ENCODE measurements at places on chromosomes 5 and 9.

GRCh38 chr5:56898213-56898612 is 11.2 kb upstream of the SETD9 start:
- no peak for DNase-seq

- DNase-seq: no peak
These were observed 108.9 kb upstream of the LHFPL2 start for GRCh38 chr5:78757269-78758053.

DNA sequence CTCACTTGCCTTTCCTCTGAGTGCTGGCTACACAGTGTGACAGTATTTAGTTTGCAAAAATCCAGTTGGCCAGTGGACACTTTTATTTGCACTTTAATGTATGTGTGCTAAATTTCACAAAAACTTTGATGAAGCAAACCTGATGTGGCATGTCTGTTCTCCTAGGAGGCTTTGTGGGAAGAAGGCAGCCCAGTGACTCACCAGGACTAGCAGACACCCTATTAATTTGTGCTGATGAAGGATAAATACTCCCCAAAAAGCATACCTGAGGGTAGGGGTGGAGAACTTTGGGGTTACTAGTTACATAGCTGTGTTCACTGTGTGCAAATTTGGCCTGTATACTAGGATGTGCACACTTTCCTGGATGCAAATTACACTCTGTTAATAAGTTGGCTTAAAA is 39.3 kb upstream of the IPPK start:
- peak; percentile 69 for DNase-seq

- DNase-seq: no peak
These were observed 332.6 kb upstream of the PDE4D start for GRCh38 chr5:60226128-60226527.

GRCh38 chr5:113794981-113795380 is 281.5 kb downstream of the YTHDC2 start:
- no peak for DNase-seq

DNA sequence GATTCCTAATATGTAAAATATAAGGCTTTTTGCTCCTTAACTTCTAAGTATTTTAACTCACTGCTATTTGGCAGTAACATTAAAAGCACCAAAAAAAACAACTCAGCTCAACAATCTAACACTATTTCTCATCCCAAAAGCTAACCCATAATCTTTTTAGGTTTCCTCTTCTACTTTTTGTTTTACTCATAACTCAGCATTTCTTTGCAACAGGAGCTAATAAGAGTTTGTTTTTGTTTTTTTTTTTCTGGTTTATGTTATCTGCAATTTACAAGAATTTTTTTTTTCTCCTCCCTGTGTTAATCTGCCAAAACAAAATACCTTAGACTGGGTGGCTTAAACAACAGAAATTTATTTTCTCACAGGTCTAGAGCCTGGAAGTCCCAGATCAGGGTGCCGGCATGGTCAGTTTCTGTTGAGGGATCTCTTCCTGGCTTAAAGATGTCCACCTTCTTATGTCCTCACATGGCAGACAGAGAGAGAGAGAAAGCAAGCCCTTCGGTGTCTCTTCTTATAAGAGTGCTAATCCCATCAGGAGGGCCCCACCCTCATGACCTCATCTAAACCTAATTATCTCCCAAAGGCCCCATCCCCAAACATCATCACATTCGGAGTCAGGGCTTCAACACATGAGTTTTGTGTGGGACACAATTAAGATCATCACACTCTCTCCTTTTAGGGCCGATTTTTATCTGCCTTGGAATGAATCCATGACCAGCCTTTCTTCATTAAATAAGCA is 31.2 kb downstream of the ARL15 start:
- DNase-seq: no peak

- no peak for DNase-seq
These were observed 32.1 kb downstream of the LCP2 start for GRCh38 chr5:170265522-170265921.

GRCh38 chr9:112629671-112630485 is 88.0 kb downstream of the INIP start:
- no peak for DNase-seq

GRCh38 chr9:25397746-25398145 is 280.5 kb downstream of the TUSC1 start:
- DNase-seq: no peak

- DNase-seq: no peak
These were observed 14.4 kb upstream of the ZFR start for GRCh38 chr5:32458880-32459495.

DNA sequence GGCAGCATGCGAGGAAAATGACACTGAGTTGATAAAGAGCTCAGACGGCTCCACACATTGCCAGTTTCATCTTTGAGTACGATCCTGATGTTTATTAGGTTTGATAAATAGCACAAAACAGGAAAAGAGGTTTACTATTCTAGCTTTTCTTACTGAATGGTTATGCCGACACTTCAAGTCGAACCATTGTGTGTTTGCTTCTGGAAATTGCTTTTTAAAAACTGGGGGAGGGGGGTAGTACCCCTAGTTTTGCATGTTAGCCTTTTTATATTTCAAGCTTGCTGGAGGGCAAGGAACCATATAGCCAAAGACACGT is 5.2 kb downstream of the PTCH1 start:
- no peak for DNase-seq

GRCh38 chr5:139531772-139532169 is 29.4 kb upstream of the UBE2D2 start:
- no peak for DNase-seq

- DNase-seq: no peak
These were observed 27.0 kb downstream of the ABITRAM start for GRCh38 chr9:108961151-108961550.

- no peak for DNase-seq
These were observed 278.7 kb downstream of the PARP8 start for GRCh38 chr5:50945139-50945538.

DNA sequence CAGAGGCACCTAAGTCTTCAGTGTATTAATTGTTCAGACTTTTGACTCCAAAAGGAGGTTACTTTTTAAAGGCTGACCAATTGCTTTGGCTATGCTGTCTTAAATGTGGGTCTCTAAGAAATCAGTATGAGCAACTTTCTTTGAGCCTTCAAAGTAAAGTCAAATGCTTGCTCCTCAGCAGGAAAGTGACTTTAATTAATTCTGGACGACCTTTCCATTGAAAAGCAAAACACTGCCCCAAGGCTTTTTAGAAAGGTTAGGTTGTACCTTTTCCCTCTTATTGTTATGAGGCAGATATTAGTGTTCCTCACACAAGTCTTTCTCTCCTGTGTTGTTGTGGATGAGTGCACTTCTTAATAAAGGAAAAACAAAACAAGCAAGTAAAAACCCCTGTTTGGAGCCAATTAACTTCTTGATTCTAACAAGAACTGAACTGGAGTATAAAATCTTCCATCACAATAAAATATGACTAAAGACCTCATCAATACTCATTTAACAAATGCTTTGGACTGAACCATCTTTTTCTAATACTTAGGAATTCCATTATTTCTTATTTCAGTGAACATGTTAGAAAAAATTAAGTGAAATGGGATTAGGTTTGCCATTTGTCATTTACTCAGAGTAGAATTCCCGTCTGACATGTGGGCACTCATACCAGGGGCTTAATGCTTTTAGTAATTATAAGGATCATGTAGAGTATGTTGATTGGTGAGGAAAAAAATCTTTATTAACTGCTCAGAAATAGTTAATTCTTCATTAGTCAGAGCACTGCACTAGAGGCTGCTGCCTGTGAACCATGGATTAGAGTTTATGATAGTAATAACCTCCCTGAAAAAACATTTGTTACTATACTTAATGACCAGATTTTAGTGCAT is 159.1 kb upstream of the ZNF608 start:
- no peak for DNase-seq

DNA sequence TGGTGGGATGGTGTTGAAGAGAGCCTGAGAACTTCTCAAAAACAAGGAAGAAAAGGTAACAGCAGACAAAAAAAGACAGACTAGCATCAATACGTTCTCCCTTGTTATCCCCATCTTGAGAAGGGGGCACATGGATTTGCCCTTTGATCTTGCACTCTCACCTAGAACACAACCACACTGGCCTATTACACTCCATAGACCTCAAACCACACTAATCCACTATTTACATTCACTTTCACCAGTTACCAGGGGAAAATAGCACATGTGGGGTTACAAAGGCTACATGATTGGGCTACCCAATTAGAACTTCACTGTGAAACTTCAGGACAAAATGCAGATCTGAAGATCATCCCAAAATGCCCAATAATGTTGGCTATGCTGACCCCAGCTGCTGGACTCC is 72.6 kb upstream of the SELENOP start:
- DNase-seq: no peak

DNA sequence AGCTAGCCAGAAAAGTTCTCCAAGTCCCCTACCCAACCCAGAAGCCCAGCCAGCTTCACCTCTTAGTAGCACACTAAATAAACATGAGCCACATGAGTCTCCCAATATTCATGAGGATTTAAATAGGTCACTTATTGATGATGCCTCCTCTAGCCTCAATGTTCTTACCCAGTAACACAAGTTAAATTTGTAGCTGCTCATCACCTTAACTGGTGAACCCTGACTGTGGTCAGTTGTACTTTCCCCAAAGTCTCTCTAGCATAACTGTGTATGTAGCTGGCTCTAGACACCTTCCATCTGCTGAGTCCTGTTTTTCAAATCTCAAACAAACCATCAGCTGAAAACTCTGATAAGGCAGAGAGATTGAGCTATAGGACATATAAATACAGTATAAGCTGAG is 100.3 kb upstream of the ELAVL2 start:
- no peak for DNase-seq

- peak; percentile 44 for DNase-seq
These were observed 38.3 kb upstream of the TNFSF8 start for GRCh38 chr9:114968671-114969070.

DNA sequence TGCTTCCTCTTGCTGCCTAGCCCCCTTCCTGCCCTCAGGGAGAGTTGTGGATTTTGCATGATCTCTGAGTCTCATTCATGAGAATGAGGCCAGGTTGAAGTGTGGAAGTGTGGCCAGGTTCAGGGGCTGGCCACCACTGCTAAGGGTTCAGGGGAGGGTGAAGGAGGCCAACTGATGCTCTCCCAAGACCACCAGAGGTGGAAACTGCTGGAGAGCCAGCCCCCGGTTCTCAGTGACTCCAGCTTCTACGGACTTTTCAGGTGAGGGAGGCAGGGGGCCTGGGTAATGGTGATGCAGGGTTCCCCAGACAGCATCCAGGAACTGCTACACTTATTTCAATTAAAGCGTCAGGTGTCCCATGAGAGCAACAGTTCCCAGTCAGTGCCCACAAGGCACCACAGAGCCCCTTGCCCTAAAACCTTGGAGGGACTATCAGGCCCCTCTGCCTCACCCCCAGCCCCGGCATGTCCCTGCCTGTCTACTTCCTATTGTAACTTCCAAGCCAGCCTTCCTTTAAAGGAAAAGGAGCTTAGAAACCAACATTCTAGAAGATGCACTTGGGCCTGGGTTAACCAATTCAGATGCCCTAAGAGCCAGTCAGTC is 50.1 kb downstream of the AMBP start:
- no peak for DNase-seq

Measured in mammary epithelial cell (primary cell).